Epithelial cell of proximal tubule (primary cell): ENCODE measurements at places on chromosomes 12 and 14. TPM values are rescaled to one million over a fixed set of nuclear protein-coding genes. Genes with fewer than 3 reads are reported as not detected.

DNA sequence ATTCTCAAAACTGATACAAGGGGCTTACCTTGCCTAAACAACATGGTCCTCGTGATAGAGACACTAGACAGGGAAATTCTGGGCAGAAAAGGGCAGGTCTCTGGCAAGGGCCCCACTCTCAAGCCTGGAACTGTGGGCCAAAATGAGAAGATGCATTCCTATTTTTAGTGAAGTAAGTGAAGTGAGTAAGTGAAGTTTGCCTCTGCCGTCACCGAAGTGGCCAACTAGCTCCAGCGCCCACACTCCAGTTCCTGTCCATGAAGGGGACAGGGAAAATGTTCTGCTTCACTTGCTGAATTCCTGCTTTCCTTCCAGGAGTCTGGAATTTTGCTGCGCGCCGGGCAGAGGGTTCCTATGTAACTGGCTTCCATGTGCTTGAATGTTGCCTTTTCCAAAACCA is 1035.6 kb upstream of the TMEM132C start:
- no peak for DNase-seq

SLC17A8 gene
- not detected in 2 replicates for total RNA-seq

GRCh38 chr12:97300431-97300830 is 162.2 kb upstream of the RMST start:
- DNase-seq, result no peak

DNA sequence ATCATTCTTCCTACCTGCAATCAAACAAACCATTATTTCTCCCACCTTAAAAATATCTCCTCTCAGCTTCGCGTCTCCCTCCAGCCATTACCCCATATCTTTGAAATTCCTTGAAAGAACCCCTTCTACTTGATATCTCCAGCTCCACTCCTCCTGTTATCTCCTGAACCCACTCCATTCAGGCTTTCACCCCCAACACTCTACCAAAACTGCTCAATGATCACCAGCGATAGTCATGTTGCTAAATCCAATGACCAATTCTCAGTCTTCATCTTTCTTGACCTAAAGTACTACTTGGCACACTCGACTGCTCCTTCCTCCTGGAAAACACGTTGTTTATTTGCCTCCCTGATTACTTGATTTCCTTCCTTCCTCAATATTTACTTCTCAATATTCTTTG is 70.1 kb downstream of the DUSP16 start:
- no peak for DNase-seq

- no peak for DNase-seq
Measured at GRCh38 chr12:67740711-67741110, 92.2 kb downstream of the DYRK2 start.

GRCh38 chr12:58288190-58288589 is 346.8 kb downstream of the ATP23 start:
- DNase-seq, result no peak

GRCh38 chr12:29552994-29553748 is 55.7 kb upstream of the OVCH1 start:
- no peak for DNase-seq

SPPL3 gene
- total RNA-seq, result 8.6 and 9.5 TPM in 2 replicates

- no peak for DNase-seq
Measured at GRCh38 chr12:88957358-88957757, 377.1 kb upstream of the KITLG start.
